Cardiac fibroblast (primary cell): ENCODE measurements at places on chromosomes 7 and 10.
A peak's percentile ranks its signal among the peaks of the same experiment; 100 is the strongest.

DNA sequence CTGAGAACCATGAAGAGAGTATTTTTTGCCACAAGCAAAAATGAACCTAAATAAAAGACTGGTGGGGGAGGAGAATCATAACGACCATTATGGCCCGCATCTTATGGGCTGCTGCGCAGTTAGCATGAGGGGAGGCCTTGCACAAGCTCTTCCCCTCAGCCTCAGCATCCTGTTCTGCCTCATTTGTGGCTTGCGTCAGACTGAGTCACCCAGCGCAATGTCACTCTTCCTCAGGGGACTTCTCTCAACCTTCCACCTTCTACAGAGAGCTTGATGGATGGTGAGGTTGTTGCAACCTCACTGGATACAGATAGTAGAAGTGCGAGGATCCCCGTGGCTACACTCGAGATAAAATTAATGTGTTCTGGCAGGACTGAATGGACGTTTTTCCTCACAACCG, 16.8 kb upstream of the GPR15LG start:
- DNase-seq = peak; percentile 36

DNA sequence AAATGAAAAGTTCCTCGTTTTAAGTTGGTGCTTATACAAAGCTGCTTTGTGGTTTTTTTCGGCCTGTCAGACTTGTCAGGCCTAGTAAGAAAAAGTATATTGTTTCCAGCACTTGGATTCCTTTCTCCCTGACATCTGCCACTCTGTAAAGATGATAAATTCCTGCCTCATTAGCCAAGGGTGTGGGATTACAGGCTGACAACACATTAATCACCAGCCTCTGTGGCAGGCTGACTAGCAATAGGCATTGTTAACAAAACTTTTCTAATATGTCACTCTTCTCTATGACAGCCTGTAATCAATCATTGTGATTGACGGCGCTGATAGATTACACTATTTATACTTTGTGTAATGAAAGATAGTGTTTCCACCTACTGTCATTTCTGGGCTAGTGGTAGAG, 682.5 kb downstream of the LRMDA start:
- DNase-seq = no peak

DNA sequence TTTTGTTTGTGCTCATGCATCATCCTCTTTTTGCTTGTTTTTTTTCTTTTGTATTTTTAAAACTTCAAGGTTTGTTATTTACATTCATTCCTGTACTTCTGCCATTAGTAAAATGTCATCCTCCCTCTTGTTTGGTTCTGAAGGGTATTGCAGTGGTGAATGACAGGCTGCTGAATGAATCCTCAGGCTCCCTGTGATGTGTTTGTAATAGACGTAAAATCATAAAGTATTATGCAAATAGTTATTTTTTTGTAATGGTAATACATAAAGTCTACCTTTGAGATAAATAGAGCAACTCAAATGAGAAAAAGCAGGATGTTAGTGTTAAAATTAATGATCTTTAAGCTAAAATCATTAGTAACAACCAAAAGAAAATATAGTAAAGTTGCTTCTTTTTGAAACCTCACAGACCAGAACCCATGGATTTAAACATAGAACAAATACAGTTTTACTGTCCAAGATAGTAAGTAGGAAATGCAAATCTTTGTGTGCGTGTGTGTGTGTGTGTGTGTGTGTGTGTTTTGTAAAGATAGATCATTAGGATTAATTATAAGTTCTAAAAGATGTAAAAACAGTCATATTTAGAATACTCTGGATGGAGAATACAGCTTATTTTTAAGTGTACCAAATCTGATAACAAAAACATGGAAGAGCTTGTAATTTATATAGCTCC, 4.5 kb downstream of the GLCCI1 start:
- no peak for DNase-seq

DNA sequence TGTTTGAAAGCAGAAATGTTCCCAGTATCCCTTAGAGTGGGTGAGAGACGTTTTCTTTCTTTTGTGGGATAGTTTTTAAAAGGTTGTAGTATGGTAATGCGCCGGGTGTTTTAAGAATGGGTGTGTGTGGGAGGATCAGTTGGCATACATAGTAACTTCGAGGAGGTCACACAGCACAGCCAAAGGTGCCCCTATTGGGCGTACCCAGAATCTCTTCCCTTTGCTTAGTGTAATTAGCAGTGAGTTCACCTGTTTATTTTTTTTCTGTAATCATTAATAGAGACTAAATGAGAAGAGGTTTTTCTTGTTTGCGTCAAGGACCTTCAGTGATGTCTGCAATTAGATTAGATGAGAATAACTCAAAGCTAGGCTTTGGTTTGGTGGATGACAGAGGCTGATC, 1.5 kb downstream of the PLEKHA8 start:
- no peak for DNase-seq

DNA sequence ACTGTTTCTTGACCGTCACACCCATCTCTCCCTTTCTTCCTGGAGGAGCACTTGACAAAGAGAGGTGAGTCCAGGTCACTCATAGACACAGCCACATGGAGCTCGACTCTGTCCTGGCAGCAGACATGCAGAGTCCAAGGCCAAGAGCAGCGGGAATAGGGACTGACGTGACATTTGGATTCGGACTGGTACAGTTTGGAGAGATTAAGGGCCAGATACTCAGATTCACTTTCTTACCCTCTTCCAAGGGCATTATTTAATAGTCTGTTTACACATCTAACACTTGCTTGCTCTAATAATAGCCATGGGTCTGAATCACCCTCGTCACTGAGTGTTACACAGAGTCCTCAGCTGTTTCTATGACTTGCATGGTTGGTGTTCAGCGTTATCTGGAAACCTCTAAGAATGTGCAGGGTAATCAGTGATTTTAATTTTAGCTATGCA, 39.2 kb upstream of the OTUD1 start:
- DNase-seq = peak; percentile 89

GRCh38 chr7:101557978-101558741, 70.9 kb downstream of the MYL10 start:
- DNase-seq = no peak

DNA sequence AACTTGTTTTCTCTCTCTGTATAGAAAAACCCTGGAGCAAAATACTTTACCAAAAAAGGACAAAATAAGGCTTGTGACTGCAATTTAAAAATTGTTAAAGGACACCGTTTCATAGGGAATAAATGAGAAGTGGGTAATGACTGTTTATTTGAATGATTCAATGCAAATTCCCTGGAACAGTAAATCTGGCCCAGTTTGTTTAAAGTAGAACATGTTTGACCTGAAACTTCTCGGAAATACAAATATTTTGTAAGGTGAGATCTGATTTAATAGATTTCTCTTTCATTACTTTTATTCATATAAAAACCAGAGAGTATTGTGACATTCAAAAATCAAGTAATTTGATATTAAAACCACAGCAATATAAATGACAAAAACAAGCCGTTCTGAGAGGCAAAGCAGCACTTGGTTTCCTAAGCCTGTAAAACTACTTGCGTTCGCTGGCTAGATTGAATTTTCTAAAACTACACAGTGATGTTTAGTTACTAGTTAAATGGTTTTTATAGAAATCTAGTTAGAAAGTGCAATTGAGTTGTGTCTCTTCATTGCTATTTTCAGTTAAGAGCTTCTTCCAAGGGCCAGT, 76.8 kb upstream of the PITRM1 start:
- no peak for DNase-seq

DNA sequence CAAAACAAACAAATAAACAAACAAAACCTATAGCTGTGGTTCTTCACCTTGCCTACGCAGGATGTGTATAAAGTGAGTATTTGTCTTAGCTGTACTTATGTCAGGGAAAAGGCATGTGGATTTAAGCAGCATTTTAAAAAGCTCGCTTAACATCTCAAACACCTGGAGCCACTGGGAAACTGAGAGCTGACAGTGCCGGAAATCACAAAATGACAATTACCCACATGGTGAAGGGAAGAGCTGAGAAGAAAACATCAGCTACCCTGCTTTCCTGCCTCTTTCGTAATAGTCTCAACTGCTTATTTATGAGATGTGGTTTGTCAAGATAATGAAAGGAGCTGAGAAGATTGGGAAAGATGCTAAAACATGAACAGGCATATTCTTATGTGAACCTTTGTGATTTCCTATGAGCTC, 31.1 kb upstream of the MSMB start:
- DNase-seq = no peak

DNA sequence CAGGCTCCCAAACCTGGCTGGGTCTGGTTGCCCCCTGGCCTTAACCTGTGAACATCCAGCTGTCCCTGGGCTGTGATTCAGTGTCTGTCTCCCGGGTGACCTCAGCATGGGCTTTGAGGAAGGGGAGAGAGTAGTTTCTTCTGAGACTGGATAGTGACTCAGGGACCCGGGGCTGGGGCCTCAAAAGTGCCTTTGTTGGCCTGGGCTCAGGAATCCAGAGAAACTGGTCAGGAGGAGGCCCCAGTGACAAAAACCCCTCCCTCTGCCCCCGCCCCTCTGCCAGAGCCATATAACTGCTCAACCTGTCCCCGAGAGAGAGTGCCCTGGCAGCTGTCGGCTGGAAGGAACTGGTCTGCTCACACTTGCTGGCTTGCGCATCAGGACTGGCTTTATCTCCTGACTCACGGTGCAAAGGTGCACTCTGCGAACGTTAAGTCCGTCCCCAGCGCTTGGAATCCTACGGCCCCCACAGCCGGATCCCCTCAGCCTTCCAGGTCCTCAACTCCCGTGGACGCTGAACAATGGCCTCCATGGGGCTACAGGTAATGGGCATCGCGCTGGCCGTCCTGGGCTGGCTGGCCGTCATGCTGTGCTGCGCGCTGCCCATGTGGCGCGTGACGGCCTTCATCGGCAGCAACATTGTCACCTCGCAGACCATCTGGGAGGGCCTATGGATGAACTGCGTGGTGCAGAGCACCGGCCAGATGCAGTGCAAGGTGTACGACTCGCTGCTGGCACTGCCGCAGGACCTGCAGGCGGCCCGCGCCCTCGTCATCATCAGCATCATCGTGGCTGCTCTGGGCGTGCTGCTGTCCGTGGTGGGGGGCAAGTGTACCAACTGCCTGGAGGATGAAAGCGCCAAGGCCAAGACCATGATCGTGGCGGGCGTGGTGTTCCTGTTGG, at the start of gene CLDN4:
CLDN4 (plus strand) TSS at position 316 of the 903 bp plus-strand sequence; CDS start at position 522, 206 bp downstream.
- DNase-seq = no peak

- no peak for DNase-seq
Observed at GRCh38 chr7:25901658-25902057, 250.3 kb upstream of the NFE2L3 start.

GRCh38 chr10:44369296-44369695, 15.6 kb downstream of the CXCL12 start:
- peak; percentile 61 for DNase-seq

GRCh38 chr7:107405559-107405958, 64.3 kb upstream of the GPR22 start:
- DNase-seq = no peak

DNA sequence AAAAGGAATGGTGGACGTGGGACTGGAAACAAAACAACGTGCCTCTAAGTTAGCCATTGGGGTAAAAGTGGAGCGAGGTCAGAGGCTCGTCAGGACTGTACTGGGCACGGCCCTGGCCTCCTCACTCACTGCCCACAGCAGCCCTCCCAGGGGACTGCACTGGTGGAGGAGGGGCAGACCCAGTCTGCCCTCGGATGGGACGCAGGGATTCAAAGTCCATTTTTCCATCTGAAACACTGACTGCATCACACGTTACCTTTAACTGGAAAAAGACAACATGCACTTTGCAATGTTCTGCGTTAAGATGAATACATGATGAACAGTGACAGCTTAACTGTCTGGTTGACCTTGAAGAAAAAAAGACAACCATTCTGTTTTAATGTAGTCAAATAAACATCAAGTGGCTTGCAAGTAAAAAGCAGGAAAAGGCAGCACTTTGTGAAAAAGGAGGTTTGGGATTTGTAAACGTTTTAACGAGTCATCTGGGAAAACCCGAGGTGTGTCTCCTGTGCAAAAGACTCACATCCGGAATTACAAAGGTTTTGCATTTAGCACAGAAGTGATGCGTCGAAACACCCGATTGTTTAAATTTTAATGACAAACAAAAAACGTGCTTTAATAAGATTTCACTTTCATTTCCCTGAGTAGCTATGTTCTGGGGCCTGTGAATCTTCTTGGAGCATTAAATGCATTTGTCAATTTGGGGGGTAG, 18.8 kb downstream of the KLF6 start:
- DNase-seq = no peak

DNA sequence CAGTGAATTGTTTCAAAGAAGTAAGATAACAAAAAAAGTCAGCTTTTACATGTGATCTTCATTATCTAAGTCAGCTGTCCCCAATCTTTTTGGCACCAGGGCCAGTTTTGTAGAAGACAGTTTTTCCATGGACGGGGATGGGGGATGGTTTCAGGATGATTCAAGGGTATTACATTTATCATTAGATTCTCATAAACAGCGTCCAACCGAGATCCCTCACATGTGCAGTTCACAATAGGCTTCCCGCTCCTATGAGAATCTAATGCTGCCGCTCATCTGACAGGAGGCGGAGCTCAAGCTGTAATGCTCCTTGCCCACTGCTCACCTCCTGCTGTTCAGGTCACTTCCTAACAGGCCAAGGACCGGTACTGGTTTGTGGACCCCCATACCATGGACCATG, 607.5 kb downstream of the SUGCT start:
- no peak for DNase-seq

GRCh38 chr7:25665903-25666670, 437.8 kb upstream of the NPVF start:
- DNase-seq = no peak

- no peak for DNase-seq
Observed at GRCh38 chr7:149599636-149600206, 102.1 kb upstream of the ZNF746 start.
